ENCODE measurements at places on chromosomes 5 and 9.

- no peak for DNase-seq
Measured at GRCh38 chr9:131690941-131691573, 48.8 kb downstream of the RAPGEF1 start.

GRCh38 chr9:86298873-86299272, 16.5 kb upstream of the ISCA1 start:
- DNase-seq: no peak

GRCh38 chr9:108265065-108265464, 590.7 kb downstream of the ACTL7B start:
- no peak for DNase-seq

GRCh38 chr5:78889369-78890140, 95.6 kb downstream of the ARSB start:
- no peak for DNase-seq

DNA sequence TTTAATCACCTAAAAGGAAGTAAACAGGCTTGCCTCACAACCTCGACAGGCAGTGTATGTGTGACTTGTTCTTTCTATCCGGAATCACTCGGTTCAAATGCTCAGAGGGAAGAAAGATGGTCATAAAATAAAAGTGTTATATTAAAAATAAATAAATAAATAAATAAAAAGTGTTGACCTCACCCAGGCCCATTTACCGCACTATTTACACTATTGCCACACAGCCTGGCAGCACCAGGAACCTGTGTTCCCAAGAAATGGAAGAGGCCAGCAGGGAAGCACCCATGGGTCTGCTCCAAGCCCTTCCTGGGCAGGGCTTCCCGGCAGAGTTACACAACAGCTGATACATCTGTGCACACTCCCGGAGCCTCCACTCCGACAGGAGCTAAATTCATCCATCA, 127.9 kb downstream of the EFNA5 start:
- no peak for DNase-seq

- DNase-seq: no peak
Measured at GRCh38 chr9:134408939-134409737, 82.9 kb downstream of the RXRA start.

DNA sequence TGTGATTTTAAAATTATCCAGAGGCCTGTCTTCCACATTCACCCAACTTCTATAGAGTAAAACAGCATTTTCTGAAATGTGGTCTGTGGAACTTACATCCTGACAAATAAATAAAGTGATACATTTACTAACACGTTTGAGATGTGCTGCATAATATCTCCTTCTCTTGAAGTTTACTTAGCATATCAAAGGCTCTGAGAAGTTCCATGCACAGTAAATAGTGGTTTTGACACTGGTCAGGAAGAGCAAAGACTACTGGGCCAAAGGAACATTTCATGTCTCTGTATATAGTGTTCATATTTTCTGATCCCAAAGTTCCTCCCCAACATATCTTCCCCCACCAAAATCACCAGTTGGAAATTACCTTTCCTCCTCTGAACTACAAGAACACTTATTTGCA, 30.5 kb upstream of the TARS1 start:
- DNase-seq: no peak

- DNase-seq: no peak
Measured at GRCh38 chr5:139131465-139131864, 66.7 kb downstream of the SIL1 start.

DNA sequence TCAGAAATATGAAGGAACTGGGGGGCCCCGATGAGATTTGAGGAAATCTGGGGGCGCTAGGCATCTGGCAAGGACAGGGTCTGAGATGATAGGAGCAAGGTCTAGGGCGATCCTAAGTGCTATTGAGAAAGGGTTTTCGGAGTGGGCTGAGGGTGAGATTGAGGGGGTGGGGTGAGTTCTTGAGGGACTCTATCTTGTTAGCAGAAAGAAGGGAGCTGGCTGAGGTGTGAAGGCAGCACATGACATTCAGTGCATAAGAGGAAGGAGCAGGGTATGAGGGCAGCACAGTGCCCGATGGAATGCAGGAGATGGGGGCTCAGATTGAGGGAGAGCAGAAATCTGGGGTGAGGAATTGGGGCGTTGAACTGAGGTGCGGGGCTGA, 640 bp downstream of the TRIM32 start:
- DNase-seq: no peak

GRCh38 chr5:178544166-178544834, 45.9 kb downstream of the COL23A1 start:
- DNase-seq: no peak

DNA sequence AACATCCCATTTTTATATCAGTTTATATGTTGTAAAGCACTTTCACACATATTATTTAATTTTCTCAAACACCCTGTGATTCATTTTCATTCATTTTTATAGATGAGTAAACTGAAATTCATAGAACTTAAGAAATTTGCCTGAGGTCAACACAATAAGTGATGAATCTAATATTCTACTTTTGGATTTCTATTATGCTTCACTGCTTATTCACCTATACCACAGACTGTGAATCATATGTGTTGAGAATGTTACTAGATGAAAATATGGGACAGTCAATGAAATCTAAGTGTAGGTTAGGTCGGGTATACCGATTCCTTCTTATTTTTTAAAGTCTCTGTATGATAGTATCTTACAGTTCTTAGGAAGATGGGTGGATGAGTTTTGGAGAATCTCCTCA, 24.8 kb downstream of the CDC37L1 start:
- DNase-seq: no peak

GRCh38 chr5:9046756-9047481, 499.0 kb downstream of the SEMA5A start:
- no peak for DNase-seq

DNA sequence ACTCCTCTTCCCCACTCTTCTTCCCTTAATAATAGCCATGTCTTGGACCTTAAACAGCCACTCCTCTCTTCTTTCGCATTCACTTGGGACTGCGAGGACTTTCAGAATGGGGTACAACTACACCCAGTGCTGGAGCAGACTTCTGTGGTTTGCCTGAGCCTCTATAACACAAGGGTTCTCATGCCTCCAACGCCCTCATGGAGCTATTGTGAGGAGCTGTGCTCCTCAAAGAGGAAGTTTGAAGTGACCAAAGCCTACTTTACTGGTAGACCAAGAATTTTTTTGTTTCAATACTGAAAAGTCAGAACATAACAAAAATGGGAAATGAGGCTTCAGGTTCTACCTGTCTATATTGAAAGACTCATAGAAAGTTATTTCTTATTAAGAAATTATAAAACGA, 316.4 kb downstream of the PIK3R1 start:
- no peak for DNase-seq

GRCh38 chr9:135243201-135244190, 156.0 kb downstream of the OLFM1 start:
- no peak for DNase-seq

DNA sequence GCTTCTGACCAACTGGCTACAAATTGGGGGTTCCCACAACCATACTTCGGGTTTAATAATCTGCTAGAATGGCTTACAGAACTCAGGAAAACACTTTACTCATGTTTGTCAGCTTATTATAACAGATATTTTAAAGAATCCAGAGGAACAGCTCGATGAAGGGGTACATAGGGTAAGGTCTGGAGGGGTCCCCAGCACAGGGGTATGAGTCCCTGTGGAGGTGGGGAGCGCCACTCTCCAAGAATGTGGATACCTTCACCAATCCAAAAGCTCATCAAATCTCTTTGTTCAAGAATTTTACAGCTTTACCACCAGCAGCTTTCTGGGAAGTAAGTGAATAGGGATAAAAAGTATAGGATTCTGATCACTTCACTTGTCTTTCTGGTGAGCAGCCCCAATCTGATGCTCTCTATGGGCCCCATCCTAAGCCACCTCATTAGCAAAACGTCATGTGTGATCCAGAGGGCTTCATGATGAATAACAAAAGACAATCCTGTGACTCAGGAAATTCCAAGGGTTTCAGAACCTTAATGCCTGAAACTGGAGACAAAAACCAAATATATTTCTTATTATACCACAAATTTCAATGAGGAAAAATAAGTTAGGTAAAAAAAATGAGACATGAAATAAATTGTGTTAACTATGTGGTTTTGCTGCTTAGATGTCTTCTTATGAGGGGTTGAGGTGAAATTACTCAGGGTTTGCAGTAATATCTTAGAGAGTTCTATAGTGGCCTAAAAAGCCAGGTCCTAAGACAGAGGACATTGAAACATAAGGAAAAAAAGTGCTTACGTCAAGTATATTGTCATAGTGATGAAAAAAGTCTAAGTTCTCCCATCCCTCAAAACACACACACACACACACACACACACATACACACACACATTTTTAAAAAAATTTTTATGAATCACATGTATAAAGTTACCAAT, 290.5 kb downstream of the ANXA1 start:
- no peak for DNase-seq

DNA sequence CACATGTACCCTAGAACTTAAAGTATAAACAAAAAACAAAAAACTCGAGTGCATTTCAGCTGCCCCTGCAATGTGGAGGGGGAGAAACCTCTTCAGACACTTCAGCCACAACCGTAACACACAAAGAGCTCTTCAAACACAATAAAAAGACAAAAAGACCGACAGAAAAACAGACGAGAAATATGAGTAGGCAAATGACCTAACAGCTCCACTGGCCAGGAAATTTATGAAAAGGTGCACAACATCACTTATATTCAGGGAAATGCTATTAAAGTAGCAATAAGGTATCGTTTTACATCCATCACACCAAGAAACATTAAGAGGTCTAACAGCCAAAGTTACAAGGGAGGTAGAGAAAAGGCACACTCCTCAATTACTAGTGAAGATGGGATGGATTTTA, 6.2 kb downstream of the ZBED3 start:
- no peak for DNase-seq

- no peak for DNase-seq
Measured at GRCh38 chr5:180009581-180009980, 62.0 kb downstream of the RNF130 start.

GRCh38 chr9:15824310-15824709, 271.5 kb downstream of the CCDC171 start:
- DNase-seq: no peak

DNA sequence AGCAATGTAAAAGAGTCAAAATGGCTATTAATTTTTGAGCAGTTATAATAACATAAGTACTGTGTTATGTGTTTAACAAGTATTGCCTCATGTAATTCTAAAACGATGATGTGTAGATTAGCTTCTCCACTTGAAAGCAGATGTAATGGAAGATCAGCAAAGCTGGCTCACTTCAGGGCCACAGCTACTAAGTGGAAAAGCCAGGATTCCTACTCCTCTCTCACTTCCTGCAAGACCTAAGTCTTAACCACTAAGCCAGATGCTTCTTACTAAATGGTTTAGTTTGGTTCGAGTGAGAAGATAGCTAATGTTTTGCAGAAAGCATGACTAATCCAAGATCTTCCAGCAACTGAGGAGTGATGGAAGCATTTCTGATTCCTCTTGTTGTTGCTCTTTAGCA, 15.7 kb upstream of the TNC start:
- DNase-seq: no peak

DNA sequence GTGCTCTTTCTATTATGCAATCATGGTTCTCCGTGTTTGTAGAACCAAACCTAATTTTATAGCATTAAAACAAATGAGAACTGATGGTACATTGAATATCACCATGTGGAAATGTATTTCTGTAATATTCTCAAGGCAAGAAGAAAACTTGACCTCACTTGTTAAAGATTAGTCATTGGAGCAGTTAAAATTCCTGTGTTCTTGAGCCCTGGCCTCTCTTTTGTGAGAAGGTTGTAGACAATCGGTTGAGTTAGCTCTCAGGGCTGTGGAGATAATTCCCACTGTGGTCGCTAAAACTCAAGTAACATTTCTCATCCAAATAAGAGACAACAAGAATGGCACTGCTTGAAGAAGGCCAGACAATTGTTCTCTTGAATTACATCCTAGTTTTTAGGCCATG, 216.0 kb upstream of the KLF4 start:
- DNase-seq: no peak

DNA sequence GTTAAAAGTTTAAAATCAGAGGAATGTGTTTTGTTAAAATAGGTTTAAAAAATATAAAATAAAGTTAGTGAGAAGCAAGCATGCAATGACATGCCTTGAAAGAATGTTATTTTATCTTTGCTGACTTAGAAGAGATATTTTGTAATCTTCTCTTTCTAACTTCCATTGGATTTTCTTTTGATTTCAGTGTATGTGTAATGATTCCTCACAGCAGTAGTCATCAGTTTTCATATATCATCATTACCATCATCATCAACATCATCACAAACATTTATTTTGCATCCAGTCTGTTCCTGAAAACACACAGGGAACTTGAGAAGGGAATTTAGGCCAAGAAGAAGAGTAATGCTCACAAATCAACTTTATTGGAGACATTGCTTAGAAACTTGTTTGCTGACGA, 699.6 kb downstream of the TAF11L14 start:
- no peak for DNase-seq

DNA sequence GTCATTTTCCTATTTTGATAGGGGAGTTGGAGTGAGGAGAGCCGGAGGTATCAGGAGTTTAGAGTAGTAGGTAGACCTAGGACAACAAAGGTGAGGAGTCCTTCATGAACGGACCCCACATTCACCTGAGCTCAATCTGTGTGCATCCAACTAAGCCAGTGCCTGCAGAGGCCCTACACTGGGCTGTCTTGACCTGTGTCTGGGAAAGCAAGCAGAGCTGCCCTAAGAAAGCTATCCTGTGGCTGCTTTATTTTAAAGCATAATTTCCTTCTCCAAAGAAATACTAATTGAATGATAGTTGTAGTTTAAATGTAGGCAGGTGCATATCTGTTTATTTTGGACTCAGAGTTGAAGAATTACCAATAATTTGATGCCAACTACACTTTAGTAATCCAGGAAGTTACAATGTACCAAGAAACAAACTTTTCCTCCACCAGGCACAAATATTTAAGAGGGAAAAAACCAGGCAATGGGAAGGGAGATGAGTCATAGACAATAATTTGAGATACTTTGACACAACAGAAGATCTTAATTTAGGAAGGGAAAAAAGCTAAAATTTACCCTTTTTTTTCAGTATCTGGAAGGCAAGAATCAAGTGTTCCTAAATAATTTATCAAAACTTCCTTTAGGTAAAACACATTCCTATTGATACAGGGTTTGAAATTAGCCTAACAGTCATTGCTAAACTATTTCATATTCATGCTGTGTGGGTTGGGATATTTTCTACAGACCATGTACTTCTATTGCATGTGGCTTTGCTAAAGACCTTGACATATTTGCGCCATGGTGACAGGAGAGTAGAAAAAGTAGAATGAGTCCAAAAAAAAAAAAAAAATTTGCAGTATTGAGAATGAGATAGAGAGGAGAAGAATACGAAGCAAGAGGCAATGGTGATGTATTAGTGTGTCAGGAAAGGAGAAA, 376.6 kb upstream of the TUSC1 start:
- no peak for DNase-seq

- no peak for DNase-seq
Measured at GRCh38 chr9:672851-673250, 168.6 kb upstream of the DMRT1 start.

GRCh38 chr5:134566741-134567221, 41.3 kb downstream of the JADE2 start:
- no peak for DNase-seq

GRCh38 chr5:135095052-135095715, 61.2 kb upstream of the PITX1 start:
- no peak for DNase-seq

DNA sequence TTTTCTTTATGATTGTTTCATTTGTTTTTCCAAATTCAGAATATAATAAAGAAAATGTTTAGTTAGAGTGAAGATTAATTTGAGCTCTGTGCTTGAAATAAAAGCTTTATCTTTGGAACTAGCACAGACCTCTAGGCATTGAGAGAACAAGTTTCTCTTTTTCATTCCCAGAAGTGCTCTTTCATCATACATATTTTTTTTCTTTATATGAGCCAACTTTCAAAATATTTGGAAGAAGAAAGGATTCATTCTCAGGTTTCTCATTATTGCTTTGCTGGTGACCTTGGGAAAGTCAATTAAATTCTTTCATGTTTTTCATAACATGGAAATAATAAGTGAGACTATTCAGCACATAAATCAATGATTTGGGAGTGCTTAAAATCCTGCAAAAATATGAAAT, 16.8 kb downstream of the CTXN3 start:
- DNase-seq: no peak
